Stimulated activated CD4-positive, alpha-beta T cell treated with anti-CD3 and anti-CD28 coated beads, Interleukin-2, amount 100 ng/mL, for 4 hours (primary cell): ENCODE measurements at places on chromosomes 6 and 20.

GRCh38 chr20:35226884-35227681 is 593 bp downstream of the MMP24 start:
- peak; percentile 9 for DNase-seq

GRCh38 chr6:114142258-114142657 is 171.3 kb upstream of the HDAC2 start:
- DNase-seq, result no peak

DNA sequence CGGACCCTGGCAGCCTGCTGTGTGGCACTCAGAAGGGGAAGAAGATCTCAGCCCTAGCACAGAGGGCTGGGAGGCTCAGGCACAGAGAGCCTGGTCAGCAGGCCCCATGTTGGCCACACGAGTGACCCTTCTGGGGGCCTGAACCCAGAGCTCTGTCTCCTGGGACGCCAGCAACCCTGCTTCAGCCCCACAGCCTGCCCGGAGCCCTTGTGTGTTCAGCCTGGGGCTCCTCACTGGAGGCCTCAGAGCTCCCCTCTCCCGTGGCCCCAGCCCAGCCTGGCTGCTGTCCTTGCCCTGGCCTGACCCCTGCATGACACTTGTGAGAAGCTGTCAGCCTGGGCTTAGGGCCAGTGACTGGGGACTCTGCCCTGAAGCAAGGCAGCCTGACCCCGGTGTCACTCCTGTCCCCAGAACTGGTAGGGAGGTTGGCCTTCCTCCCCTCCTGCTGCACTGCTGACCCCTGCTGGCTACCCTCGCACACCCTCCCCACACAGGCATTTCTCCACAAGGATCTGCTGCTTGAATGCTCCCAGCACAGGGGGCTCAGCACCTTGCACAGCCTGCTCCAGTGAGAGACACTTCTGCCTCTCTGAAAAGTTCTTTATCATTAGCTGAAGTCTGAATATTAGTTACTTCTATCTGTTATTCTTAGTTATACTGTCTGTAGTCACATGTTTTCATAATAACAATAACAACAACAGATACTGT is 15.4 kb upstream of the IP6K3 start:
- DNase-seq, result peak; percentile 13

GRCh38 chr6:139603581-139603980 is 229.1 kb upstream of the CITED2 start:
- no peak for DNase-seq

GRCh38 chr6:168583126-168583525 is 142.1 kb downstream of the SMOC2 start:
- no peak for DNase-seq

GRCh38 chr6:42813074-42813645 is 31.3 kb downstream of the BICRAL start:
- DNase-seq, result no peak

GRCh38 chr20:18669241-18670019 is 81.6 kb downstream of the DTD1 start:
- DNase-seq, result no peak

- DNase-seq, result no peak
These were observed 1009.2 kb upstream of the GJE1 start for GRCh38 chr6:141123497-141123896.

DNA sequence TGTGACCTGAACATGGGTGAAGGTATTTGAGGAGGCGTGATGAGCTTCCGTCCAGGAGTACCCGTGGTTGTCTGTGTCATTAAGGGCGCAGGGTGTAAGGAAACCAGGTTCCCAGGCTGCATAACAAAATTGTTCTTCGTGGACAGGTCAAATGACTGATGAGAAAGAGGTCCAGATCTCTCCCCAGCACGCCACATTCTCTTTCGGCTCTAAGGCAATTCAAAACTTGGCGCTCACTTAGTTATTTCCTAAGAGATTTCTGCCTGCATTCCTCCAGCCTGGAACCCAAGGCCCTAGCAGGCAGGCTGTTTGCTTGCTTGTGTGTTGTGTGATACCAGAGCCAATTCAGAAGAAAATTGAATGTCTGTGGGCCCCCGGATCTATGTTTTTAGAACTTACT is 139.9 kb downstream of the AGPAT4 start:
- DNase-seq, result no peak

GRCh38 chr6:148984531-148985056 is 237.8 kb downstream of the UST start:
- no peak for DNase-seq

- DNase-seq, result no peak
These were observed 32.3 kb upstream of the RNF24 start for GRCh38 chr20:4047614-4048013.

DNA sequence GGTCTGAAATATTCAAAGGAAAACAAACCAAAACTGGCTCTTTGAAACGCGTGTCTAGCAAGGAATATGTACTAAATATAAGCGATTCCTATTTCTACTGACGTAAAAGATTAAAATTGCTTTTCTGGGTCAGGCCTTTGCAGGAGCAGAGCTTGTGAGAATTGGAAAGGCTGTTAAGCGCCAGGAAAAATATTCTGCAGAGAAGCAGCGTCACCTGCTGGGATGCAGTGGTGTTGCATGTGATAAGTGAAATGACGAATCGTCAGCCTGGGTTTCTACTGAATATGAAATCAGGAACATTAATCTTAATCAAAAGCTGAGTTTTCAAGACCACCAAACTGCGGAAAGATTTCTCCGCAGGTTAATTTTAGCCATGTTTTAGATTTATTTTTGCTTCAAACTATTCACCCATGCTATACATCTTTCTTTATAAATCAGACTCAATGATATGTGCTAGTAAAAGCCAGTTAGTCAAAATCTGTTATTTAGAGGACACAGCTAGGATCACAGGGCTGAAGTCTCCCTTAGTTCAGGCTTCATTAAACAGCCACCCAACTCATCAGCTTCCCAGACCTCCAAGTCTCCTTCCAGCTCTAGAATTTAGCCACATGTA is 67.4 kb downstream of the ALDH8A1 start:
- DNase-seq, result no peak

DNA sequence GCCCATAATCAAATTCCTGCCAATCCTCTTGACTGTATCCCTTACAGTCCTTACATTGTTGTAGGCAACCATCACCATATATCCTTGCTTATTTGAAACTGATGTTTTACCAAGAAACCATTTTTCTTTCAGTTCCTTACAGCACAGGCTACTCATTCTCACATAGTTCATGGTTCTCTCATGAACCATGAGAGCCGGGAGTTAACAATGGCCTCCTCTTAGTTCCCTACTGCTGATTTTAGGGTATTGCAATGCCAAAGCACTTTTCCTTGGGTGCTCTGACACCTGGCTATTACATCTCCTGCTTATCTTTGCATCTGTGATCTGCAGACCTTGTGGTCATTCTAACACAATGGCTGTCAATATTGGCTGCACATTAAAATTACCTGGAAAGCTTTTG is 133.4 kb downstream of the MYB start:
- DNase-seq, result no peak

GRCh38 chr6:14202947-14203346 is 85.4 kb downstream of the CD83 start:
- no peak for DNase-seq

- no peak for DNase-seq
These were observed 371.1 kb downstream of the BCKDHB start for GRCh38 chr6:80477591-80477990.

DNA sequence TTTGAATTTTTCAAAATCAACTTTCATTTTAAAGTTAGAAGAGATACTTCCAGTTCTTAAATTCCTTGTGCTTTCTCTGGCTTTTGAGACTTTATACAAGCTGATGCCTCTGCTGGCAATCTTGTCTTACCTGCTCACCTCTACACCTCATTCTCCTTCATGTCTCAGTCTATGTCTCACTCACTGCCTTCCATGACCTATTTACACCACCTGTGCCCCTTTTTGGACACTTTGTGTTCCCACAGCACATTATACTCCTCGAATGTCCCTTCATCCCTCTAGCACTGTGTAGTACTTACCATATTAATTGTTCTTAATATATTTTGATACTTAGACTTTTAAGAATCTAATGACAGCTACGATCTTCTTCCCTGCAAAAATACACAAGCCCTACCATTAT is 15.3 kb downstream of the PHIP start:
- no peak for DNase-seq

GRCh38 chr6:170250455-170250854 is 40.4 kb downstream of the DLL1 start:
- no peak for DNase-seq

- no peak for DNase-seq
These were observed 630.7 kb downstream of the HACE1 start for GRCh38 chr6:104229057-104229456.

GRCh38 chr20:62358171-62359042 is 8.7 kb downstream of the LAMA5 start:
- DNase-seq, result no peak

DNA sequence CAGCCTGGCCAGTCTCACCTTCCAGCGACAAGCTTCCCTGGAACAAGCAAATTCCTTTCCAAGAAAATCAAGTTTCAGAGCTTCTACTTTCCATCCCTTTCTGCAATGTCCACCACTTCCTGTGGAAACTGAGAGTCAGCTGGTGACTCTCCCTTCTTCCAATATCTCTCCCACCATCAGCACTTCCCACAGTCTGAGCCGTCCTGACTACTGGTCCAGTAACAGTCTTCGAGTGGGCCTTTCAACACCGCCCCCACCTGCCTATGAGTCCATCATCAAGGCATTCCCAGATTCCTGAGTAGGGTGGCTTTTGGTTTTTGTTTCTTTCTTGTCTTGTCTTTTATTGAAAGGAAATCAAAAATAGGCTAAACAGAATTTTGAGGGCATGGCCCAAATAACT is 24.3 kb downstream of the MYCT1 start:
- no peak for DNase-seq

DNA sequence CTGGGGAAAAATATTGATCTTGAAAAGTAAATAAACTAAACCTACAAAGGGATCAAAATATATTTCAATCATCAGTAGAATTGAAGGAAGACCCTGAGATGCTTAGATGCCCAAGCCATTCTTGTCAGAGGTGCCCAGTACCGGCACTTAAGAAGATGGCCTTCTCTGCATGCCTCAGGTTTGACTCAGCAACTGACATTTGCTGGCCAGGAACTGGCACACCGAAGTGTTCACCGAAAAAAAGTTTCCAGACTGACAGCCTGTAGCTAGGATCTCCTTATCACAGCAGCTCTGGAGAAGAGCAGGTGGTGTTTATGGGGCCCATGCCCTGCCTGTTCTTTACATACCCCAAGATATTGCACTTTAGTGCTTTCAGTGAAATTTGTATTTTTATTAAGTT is 203.2 kb downstream of the MOXD1 start:
- no peak for DNase-seq

DNA sequence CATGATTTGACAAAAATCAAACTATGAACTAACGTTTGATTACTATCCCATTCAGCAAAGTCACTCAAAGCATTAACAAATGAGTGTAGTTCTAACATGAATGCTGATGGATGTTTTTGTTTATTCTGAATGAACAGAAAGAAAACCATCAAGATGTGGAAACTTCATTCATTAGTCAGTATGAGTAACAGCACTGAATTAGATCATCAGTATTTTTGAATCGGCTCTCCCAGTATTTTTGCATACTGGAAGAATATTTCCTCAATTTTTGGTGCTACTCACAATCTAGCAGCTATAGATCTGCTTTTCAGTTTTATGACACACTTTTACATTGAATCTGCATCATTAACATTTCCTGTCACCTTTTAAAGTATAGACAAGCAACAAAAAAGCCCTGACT is 63.8 kb upstream of the CD83 start:
- no peak for DNase-seq

DNA sequence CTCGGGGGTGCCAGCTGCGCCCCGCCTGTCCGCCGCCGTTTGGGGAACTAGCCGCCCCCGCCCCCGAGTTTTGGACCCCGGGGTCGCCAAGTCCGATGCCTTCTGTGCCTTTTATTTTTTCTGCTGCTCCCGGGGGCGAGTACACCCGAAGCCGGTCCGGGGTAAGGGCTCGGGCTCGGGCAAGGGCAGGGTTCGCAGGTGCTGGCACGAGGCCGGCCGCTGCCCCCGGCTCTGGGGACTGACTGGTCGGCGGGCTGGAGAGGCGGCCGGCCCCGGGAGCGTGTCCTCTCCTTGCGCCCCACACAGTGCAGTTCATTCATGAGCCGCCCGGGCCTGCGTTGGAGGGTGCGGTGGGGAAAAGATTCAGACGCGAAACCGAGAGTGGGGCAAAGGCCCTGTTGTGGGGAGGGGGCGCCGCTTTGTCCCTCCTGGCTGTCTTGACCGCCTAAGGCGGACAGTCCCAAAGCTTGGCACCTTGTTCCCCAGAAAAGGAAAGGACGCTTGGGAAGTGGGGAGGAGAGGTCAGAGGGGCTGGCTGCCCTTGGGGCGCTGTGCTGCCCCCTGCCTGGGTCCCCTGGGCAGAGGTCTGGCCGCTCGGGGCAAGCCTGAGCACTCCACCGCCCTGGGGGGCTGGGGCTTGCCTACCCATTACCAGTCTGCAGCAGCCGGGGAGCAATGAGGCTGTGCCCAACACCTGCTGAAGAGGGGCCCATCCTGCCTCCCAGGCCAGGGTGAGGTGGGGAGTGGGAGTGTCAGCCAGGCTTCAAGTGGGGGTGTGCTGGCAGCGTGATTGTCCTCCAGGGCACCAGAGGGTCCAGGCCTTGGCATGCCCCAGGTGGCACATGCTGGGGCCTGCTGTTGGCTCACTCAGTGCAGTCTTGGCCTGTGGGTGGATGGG is 915 bp downstream of the TMEM63B start:
- DNase-seq, result no peak

GRCh38 chr6:134772671-134773360 is 177.1 kb downstream of the ALDH8A1 start:
- DNase-seq, result no peak

- no peak for DNase-seq
These were observed 40.0 kb downstream of the FRK start for GRCh38 chr6:116020738-116021137.
